ENCODE measurements at places on chromosomes 13 and 19. TPM values are rescaled to one million over a fixed set of nuclear protein-coding genes. Genes with fewer than 3 reads are reported as not detected.

GRCh38 chr19:3346677-3347353 lies 19.6 kb upstream of the NFIC start:
- peaks cover 10% of the 10 kb centered on the region for H3K4me1 ChIP-seq
- no peak overlapping the region for H3K4me3 ChIP-seq
- no peak overlapping the region for H3K27ac ChIP-seq

DNA sequence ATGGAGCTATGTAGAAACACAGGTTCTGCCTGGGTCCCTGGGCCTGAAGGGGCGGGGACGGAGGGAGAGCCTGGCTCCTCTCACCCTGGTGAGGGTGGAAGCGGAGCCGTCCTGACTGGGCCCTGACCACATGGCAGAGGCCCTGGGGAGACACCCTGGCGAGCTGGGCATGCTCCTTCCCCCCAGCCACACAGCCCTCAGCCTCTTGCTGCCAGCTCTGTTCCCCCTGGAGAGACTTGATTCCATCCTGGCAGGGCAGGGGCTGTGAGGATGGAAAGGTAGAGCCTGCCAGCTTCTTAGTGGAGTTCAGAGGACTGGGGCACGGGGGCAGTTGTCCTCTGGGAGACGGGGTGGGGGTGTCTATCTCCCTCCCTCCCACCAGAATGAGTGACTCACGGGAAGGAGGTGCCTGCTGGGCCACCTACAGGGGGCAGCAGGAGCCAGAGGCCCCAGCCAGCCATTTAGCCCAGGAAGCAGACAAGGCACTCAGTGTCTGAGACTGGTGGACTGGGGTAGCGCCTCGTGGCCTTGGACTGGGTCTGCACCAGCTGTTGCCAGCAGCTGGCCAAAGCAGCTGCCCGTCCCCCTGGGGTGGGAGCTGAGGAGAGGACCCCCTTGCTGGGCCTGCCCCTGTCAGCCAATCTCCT lies 22.8 kb upstream of the RNF17 start:
- H3K4me1 ChIP-seq: no peaks in the 10 kb centered on the region
- H3K4me3 ChIP-seq: no peak overlapping the region
- peaks cover 4% of the 10 kb centered on the region for H3K27me3 ChIP-seq
- DNase-seq: no peak
- no peak overlapping the region for H3K27ac ChIP-seq

GRCh38 chr19:48186541-48186991 lies 16.1 kb downstream of the ZSWIM9 start:
- peaks cover 10% of the 10 kb centered on the region for H3K36me3 ChIP-seq
- H3K4me1 ChIP-seq: no peaks in the 10 kb centered on the region
- H3K27me3 ChIP-seq: no peaks in the 10 kb centered on the region
- no peak overlapping the region for H3K4me3 ChIP-seq
- no peak overlapping the region for H3K27ac ChIP-seq
- DNase-seq: no peak

GRCh38 chr19:29881386-29881785 lies 60.7 kb upstream of the URI1 start:
- no peaks in the 10 kb centered on the region for H3K4me1 ChIP-seq
- H3K27me3 ChIP-seq: peaks cover 11% of the 10 kb centered on the region

- peaks cover 19% of the 10 kb centered on the region for H3K36me3 ChIP-seq
- DNase-seq: no peak
- H3K27ac ChIP-seq: no peak overlapping the region
- no peaks in the 10 kb centered on the region for H3K4me1 ChIP-seq
Observed at GRCh38 chr19:36750066-36750691, 22.4 kb downstream of the ZNF850 start.

GRCh38 chr19:13838435-13839129 lies 38.4 kb upstream of the NANOS3 start:
- DNase-seq: no peak
- H3K4me1 ChIP-seq: peaks cover 93% of the 10 kb centered on the region
- peak overlapping the region; percentile 73 for H3K4me3 ChIP-seq
- peak overlapping the region; percentile 97 for H3K27ac ChIP-seq

- no peaks in the 10 kb centered on the region for H3K27me3 ChIP-seq
- no peak for DNase-seq
- H3K4me3 ChIP-seq: no peak overlapping the region
- no peak overlapping the region for H3K27ac ChIP-seq
- peaks cover 39% of the 10 kb centered on the region for H3K36me3 ChIP-seq
- peaks cover 10% of the 10 kb centered on the region for H3K4me1 ChIP-seq
Observed at GRCh38 chr19:37329686-37330085, 41.2 kb upstream of the ZNF527 start.

- no peak overlapping the region for H3K4me3 ChIP-seq
- no peak for DNase-seq
- no peaks in the 10 kb centered on the region for H3K36me3 ChIP-seq
- peaks cover 26% of the 10 kb centered on the region for H3K4me1 ChIP-seq
- peaks cover 31% of the 10 kb centered on the region for H3K27me3 ChIP-seq
Observed at GRCh38 chr13:26048741-26049140, 3.1 kb downstream of the SHISA2 start.

DNA sequence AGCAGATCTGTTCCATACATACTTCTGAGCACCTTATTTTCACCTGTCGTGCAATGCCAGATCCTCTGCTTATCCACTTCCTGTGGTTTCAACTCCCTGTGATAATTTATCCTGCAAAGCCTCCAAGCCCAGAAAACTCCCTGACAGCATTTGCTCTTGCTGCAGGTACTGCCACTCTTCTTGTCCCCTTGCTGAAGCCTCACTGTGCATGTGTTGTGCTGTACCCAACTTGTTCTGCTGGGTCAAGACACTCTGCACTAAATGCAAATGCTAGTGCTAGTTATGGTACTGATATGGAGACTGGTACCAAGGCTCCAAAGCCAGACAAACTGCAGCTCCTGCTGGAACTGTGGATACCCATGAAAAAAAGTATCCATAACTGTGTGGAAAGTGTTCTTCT lies 315.4 kb upstream of the MIR17HG start:
- no peaks in the 10 kb centered on the region for H3K27me3 ChIP-seq
- H3K4me1 ChIP-seq: no peaks in the 10 kb centered on the region
- H3K36me3 ChIP-seq: no peaks in the 10 kb centered on the region
- no peak overlapping the region for H3K4me3 ChIP-seq

GRCh38 chr19:30249911-30250310 lies 122.3 kb upstream of the ZNF536 start:
- no peak overlapping the region for H3K27ac ChIP-seq
- no peaks in the 10 kb centered on the region for H3K4me1 ChIP-seq
- no peak for DNase-seq
- no peaks in the 10 kb centered on the region for H3K36me3 ChIP-seq
- H3K27me3 ChIP-seq: peaks cover 2% of the 10 kb centered on the region

DNA sequence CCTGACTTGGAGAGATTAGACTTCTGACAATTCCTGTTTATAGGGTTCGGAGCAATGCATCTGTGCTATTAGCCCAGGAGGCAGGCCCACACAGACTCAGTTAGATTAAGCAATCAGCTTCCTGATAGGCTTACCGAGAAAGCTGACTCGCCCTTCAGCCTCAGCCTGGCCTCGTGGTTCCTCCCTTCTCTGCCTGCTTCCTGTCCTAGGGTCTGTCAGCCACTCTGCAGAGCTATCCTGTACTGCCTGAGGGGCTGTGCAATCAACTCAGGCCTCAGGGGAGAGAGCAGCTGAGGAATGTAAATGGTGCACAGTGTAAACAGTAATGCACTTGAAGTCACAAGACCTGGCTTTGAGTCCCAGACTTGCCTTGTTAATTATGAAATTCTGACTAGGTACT lies 30.7 kb downstream of the HTR2A start:
- no peak overlapping the region for H3K4me3 ChIP-seq
- no peak overlapping the region for H3K27ac ChIP-seq
- H3K36me3 ChIP-seq: no peaks in the 10 kb centered on the region
- H3K4me1 ChIP-seq: no peaks in the 10 kb centered on the region
- H3K27me3 ChIP-seq: no peaks in the 10 kb centered on the region

GRCh38 chr19:40144947-40145748 lies 46.1 kb upstream of the MAP3K10 start:
- H3K27me3 ChIP-seq: no peaks in the 10 kb centered on the region
- no peak for DNase-seq
- H3K4me1 ChIP-seq: peaks cover 52% of the 10 kb centered on the region

DNA sequence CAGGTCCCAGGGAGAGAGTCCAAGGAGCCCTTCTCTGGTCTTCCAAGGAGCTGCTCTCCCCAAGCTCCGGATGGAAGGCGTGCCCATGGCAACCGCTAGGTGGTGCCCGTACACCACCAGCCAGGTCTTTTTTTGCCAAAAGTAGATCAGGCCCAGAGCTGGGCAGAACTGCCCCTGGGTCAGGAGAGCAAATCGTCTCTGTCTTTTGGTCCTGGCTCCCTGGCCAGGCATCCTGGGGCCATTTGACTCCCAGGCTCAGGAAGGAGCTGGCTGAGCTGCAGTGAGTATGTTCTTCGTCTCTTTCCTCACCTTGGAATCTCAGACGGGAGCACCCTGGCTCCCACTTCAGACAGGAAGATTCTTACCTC lies 24.6 kb upstream of the BCL3 start:
- H3K4me3 ChIP-seq: no peak overlapping the region
- DNase-seq: peak; percentile 86
- H3K27ac ChIP-seq: no peak overlapping the region
- H3K36me3 ChIP-seq: no peaks in the 10 kb centered on the region
- peaks cover 27% of the 10 kb centered on the region for H3K4me1 ChIP-seq

- H3K4me1 ChIP-seq: no peaks in the 10 kb centered on the region
- H3K36me3 ChIP-seq: peaks cover 23% of the 10 kb centered on the region
- no peak overlapping the region for H3K4me3 ChIP-seq
- DNase-seq: no peak
Observed at GRCh38 chr19:43606569-43607229, 5.2 kb upstream of the SRRM5 start.

DNA sequence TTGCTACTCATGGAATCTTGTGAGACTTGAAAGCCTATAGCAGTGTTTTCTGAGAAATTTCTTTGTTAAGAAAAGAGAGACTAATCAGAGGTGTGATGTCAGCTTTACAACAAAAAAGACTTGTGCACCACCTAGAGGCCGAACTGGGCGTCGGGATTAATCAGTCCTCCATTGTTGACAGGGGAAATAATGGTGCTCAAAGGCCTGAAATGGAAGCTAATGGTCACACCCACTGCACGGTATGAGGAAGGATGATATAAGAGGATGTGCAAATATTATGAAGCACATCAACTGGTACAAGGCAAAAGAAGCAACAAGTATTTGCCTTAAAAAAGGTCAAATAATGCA lies 480.2 kb upstream of the MIR17HG start:
- peak; percentile 24 for DNase-seq
- H3K4me1 ChIP-seq: no peaks in the 10 kb centered on the region
- no peak overlapping the region for H3K4me3 ChIP-seq

GRCh38 chr13:97019236-97019635 lies 25.0 kb upstream of the OXGR1 start:
- no peak overlapping the region for H3K27ac ChIP-seq
- H3K27me3 ChIP-seq: peaks cover 23% of the 10 kb centered on the region
- no peaks in the 10 kb centered on the region for H3K36me3 ChIP-seq
- DNase-seq: no peak
- no peak overlapping the region for H3K4me3 ChIP-seq

GRCh38 chr19:19817357-19817756 lies 4.2 kb downstream of the ZNF506 start:
- H3K36me3 ChIP-seq: peaks cover 35% of the 10 kb centered on the region
- H3K4me1 ChIP-seq: peaks cover 70% of the 10 kb centered on the region
- peak; percentile 36 for DNase-seq
- no peaks in the 10 kb centered on the region for H3K27me3 ChIP-seq
- H3K4me3 ChIP-seq: no peak overlapping the region

DNA sequence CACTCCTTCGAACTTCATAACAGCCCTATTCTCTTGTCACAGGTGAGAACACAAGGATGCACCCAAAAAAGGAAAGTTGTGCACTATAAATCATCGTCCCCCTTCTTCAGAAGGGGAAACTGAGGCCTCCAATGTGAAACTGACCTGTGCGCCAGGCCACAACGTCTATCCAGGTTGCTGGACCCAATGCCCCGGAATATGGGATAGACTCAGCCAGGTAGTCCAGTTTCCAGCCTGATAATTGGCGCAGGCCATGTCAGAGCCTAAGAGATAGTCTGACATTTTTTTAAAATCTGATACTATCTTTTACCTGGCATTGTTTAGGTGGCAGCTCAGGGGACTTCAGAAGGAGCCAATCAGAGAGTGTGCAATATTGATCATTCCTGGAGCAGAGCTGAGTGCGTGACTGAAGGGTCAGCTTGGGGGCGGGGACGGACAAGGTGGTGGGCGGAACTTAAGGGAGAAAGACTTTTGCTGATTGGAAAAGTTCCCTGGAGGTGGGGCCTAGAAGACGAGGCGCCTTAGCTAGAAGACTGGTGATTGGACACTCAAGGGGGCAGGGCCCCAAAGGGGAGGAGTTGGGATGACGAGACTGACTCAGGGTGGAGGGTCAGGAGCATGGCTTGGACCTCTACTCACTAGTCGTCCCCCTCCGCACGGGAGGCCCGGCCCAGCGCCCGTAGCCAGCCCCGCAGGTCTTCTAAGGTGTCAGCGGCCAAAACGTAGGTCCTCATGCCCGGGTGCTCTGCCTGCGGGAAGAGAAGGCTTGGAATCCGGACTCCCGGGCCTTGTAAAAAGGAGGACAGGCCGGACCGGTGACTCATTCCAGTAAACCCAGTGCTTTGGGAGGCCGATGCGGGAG lies 8.5 kb downstream of the PLEKHA4 start:
- DNase-seq: no peak
- peak overlapping the region; percentile 51 for H3K4me3 ChIP-seq

GRCh38 chr13:43687038-43687437 lies 99.7 kb downstream of the ENOX1 start:
- H3K27ac ChIP-seq: no peak overlapping the region
- no peak overlapping the region for H3K4me3 ChIP-seq
- no peak for DNase-seq
- no peaks in the 10 kb centered on the region for H3K4me1 ChIP-seq
- no peaks in the 10 kb centered on the region for H3K27me3 ChIP-seq

DNA sequence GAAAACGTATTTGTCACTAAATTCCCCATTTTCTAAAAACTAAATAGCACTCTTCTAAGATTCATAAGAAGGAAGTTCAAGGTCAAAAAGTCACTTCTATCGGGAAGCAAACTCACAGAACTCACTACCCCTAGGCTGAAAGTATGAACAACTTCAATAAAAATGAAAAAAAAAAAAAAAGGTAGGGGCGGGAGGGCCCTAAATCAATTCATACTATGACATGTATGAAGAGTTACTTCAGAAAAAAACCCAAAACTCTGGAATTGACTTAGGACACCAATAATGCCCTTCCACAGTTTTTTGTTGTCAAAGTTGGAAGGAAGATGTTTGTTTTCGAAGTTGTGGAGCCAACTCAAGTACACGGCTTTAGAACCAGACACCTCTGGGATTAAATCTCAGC lies 1.1 kb downstream of the SUCLA2 start:
- DNase-seq: no peak
- peak overlapping the region; percentile 99 for H3K4me3 ChIP-seq
- H3K27me3 ChIP-seq: no peaks in the 10 kb centered on the region
- H3K4me1 ChIP-seq: peaks cover 6% of the 10 kb centered on the region
- no peak overlapping the region for H3K27ac ChIP-seq

SETDB2 gene
- 11.5 TPM for total RNA-seq

GDF15 gene
- not detected for total RNA-seq

FAM124A gene
- not detected for total RNA-seq

ANKRD10 gene
- total RNA-seq: 75.5 TPM

ALKBH6 gene
- 38.1 TPM for total RNA-seq

CEACAM20 gene
- total RNA-seq: not detected

PSG11 gene
- total RNA-seq: not detected

BEST2 gene
- total RNA-seq: not detected

ATP8B3 gene
- 3.2 TPM for total RNA-seq

Data from CD4-positive, alpha-beta T cell (primary cell).